ENCODE measurements at places on chromosomes 1 and 21.

- DNase-seq: no peak
Measured at GRCh38 chr1:112672009-112672408, 2.5 kb upstream of the MOV10 start.

DNA sequence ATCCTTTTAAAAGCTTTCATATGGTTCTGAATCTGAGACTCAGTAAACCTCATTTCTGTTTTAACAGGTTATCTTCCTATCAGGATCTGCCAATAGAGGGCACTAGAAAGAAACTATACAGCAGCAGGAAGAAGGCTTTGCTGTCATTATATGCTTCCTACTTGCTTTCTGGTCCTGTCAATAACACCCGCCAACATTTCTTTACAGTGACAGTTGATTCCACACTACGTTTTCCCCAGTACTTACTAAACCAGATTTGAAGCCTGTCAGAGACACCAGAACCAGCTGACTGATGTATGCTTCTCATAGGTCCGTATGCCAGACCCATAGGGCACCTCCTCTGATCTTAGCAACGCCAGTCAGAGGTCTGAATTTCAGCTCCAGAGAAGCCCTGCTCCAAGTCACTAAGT, 341.0 kb upstream of the NEGR1 start:
- DNase-seq: no peak

- peak; percentile 21 for DNase-seq
Measured at GRCh38 chr1:56525489-56526041, 53.8 kb downstream of the PLPP3 start.

DNA sequence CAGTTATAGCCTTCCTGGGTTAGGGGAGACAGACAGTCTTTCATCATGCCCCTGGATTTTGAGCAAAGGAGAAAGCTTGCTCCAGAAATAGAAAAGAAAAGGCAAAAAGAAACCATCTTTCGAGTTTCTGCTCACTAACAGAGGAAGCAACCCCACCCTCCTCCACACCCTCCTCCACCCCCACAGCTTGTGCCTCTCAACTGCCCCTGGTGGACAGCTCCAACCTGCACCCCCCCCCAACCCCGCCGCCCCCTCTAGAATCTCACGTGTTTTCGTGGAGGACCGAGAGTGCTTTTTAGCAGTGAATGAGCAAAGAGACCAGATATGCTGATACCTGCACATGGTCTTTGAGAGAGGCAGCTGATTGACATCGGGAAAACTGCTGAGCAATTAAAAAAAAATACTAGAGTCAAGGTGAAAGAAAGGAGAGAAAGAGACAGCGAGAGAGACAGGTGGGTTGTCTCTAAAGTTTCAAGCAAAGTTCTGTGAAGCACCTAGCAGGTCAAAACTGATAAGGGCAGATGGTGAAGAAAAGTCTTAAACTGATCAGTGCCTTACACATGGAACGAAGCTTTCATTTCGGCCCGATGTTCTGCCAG, 358.3 kb downstream of the KIF26B start:
- DNase-seq: no peak

GRCh38 chr1:184937729-184938128, 36.6 kb downstream of the NIBAN1 start:
- no peak for DNase-seq

DNA sequence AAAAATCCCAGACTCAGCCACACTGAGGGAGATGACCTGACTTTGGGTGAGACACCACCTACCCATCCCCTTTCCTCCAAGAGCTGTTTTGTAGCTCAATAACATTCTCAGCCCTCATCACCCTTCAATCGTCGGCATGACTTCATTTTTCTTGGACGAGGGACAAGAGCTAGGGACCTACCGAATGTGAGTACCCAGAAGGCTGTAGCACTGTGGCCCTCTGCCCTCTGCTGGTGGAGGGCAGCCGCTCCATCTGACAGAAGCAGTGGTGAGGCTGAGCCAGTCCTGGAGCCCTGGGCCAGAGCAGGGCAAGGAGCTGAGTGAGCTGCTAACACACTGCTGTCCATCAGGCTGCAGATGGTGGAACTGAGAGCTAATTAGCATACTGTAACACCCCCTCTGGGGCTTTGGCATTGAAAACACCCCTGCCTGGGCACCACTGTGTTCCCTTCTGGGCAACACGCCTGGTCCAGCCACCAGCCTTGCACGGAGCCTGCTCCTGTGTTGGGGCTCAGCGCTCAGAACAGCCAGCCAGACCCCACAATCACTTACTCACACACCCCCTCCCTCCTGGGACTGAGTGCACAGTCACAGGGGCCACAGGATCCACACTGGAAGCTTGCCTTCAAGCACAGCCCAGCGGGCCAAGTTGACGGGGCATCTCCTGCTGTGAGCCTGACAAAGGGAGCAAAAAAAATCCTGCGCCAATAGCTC, 18.3 kb upstream of the ALPL start:
- no peak for DNase-seq

DNA sequence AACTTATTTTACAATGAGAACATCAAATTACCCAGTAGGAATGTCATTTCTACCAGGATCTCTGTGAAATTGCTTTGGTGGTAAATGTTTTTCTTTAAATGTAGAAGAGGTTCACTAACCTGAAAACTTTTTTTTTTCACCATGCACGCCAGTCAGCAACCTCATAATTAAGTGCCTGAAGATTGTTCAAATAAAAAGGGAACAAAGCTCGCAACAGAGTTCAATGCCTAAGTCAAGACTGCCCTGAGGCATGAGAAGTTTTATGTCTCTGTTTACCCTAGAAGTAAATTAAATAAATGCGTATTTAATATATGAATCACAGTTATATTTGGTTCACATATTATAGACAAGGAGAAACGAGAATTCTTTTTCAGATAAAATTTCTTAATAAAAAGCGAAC, 13.8 kb upstream of the SYDE2 start:
- no peak for DNase-seq

DNA sequence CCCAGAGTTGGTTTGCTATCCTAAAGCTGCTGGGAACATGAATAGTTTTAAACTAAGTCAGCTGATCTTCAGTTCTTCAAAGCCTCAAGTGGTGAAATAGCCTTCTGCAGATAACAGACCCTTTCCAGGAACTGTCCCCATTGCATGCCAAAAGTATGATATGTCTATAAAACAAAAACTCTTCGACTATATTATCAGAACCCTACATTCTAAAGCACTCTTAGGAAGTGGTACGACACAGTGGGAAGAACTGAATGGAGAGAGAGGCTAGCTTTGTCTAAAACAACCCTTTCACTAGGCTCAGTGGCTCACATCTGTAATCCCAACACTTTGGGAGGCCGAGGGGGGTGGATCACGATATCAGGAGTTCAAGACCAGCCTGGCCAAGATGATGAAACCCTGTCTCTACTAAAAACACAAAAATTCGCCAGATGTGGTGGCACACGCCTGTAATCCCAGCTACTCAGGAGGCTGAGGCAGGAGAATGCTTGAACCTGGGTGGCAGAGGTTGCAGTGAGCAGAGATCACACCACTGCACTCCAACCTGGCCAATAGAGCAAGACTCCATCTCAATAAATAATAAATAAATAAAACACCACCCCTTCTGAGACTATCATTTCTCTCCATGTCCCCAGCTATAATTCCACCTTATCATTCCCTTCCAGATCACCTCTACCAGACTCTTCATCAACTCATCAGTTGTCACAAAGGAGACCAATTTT, 2.2 kb upstream of the FRRS1 start:
- DNase-seq: no peak

- DNase-seq: no peak
Measured at GRCh38 chr1:222950892-222951291, 136.1 kb downstream of the DISP1 start.

DNA sequence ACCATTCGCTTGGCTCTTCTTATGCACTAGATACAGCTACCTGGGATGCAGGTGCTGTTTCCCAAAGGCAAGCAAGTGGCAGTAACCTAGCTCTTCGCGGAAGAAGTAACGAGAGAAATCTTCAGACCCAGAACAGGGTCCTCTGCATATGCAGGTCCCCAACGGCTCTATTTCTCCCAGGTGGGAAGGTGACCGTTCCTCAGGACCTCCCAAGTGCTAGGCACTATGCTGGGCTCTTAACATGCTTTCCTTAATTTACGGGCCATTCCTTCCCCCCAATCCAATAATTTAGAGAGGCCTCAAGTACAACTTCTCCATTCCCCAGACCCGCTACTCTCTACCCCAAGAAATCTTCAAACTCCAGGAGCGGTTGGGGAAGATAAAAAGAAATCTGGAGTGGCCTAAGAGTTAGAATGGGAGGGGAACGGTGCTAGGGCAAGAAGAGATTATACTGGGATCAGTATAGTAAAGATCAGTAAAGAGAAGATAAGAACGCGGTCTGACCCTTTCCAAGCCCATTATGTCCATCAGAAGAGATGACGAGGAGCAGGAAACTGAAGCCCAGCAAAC, 410 bp downstream of the TXNDC12 start:
- no peak for DNase-seq

DNA sequence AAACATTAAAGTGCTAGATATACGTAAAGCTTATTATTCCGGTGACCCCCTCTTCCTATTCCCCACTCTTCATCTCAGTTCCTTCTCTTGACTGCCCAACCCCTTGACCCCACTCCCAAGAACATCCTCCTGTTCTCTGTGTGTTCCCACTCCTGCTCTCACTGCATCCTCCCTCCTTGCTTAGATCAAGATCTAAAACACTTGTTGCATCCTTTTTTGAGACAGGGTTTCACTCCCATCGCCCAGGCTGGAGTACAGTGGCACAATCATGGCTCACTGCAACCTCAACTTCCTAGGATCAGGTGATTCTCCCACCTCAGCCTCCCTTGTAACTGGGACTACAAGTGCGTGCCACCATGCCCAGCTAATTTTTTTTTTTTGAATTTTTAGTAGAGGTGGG, 13.5 kb downstream of the ATP2B4 start:
- DNase-seq: no peak

GRCh38 chr1:78619803-78620579, at the start of gene IFI44L:
Gene IFI44L, plus strand, starts transcription at chr1:78620448. Its CDS starts 7,468 bp downstream, at chr1:78627916.
- DNase-seq: no peak

DNA sequence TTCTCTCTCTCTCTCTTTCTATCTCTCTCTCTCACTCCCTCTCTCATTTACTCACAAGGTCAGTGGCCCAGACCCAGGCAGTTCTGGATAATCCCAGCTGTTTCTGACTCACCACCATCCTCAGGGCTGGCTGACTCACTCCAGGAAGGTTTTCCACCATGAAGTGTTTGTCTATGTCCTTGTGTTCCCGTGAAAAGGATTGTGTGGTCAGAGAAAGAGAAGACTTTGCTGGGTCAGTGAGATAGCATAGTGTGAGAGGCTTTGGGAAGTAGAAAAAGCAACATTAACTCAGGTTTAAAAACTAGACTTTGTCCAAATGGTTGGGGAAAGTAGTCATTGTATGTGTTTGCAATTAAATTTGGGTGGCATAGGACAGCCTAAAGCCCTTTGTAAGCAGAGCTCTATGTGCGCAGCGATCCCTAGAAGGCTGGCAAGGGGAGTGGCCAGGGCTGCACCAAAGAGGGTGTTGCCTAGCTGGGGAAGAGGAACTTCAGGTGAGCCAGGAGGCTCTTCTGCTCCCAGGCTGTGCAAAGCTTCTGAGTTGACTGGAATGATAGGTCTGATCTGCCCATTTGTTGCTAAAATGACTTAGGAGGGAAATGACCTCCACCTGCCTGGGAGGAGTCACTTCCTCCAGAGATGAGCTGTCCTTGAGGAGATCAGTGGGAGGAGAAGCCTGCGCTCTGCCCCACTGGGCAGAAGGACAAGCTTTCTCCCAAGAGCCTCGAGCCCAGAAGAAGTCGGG, 4.9 kb upstream of the CAPN2 start:
- DNase-seq: no peak

- DNase-seq: no peak
Measured at GRCh38 chr1:244272471-244273261, 179.0 kb downstream of the ADSS2 start.

- DNase-seq: no peak
Measured at GRCh38 chr1:67469431-67469830, 39.2 kb upstream of the SERBP1 start.

- DNase-seq: no peak
Measured at GRCh38 chr1:15605398-15606383, 11.6 kb upstream of the DDI2 start.

DNA sequence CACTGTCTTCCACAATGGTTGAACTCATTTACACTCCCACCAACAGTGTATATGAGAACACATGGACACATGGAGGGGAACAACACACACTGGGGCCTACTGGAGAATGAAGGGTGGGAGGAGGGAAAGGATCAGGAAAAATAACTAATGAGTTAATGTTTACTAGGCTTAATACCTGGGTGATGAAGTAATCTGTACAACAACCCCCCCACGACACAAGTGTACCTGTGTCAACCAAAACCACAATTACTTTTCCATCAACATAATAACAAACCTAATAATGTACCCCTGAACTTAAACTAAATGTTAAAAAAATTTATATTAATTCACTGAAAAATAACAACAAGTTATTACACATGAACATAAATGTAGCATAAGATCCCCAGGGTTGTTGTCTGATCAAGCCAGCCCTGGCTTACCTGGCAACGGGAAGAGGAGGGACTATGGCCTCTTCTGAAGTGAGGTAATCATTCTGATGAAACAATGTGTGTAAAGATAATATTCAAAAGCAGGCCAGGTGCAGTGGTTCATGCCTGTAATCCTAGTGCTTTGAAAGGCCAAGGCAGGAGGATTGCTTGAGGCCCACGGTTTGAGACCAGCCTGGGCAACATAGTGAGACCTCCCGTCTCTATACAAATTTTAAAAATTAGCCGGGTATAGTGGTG, 40.8 kb upstream of the HEATR1 start:
- no peak for DNase-seq

GRCh38 chr1:114080511-114081436, 72.9 kb downstream of the SYT6 start:
- DNase-seq: no peak

DNA sequence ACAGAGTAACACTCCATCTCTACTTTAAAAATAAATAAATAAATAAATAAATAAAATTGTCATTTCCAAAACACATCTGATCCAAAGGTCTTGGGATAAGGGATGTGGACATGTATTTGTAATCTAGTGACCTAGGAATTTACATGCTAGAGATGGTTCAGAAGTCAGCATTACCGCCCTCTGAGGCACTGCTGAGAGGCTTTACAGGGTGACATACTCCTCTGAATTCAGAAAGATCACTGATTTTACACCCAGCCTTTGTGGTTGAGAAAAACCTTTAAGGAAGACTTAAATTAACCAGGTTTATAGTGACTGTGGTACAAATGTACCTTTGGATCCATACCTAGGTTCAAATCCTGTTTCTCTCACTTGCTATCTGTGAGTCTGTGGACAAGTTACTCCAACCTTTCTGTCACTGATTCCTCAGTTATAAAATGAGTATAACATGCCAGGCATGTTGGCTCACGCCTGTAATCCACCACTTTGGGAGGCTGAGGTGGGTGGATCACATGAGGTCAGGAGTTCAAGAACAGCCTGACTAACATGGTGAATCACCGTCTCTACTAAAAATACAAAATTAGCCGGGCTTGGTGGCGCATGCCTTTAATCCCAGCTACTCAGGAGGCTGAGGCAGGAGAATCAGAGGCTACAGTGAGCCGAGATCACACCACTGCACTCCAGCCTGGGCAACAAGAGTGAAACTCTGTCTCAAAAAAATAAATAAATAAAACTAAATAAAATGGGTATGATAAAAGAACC, 20.1 kb downstream of the OSBPL9 start:
- no peak for DNase-seq

DNA sequence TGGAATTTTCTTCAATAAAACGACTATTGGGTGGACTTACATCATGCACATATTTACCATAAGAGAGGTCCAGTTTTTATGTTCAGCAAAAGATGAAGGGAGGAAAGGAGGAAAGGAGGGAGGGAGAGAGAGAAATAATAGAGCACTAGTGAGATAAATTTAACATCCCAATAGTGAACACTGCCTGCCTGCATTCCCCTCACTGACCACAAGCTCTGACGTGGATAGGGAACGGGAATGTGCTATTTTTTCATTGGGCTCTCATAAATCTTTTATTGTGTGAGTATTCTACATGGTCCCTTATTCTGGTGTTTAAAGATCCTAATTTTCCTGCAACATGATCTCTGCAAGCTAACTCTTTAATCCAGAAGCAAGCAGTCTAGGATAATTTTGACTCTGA, 82.1 kb downstream of the TTC3 start:
- DNase-seq: no peak
